ENCODE measurements at places on chromosomes 16 and 17. TPM values are rescaled to one million over a fixed set of nuclear protein-coding genes. Genes with fewer than 3 reads are reported as not detected.

Gene TUBB3
- 199 TPM for total RNA-seq

Gene TENT4B
- 6.3 TPM for total RNA-seq

Gene TBC1D3C
- total RNA-seq: not detected

GRCh38 chr17:20092973-20093626 is 83.9 kb downstream of the SPECC1 start:
- no peak for DNase-seq

GRCh38 chr17:66841328-66841727 is 6.4 kb downstream of the CACNG5 start:
- peak; percentile 42 for DNase-seq

DNA sequence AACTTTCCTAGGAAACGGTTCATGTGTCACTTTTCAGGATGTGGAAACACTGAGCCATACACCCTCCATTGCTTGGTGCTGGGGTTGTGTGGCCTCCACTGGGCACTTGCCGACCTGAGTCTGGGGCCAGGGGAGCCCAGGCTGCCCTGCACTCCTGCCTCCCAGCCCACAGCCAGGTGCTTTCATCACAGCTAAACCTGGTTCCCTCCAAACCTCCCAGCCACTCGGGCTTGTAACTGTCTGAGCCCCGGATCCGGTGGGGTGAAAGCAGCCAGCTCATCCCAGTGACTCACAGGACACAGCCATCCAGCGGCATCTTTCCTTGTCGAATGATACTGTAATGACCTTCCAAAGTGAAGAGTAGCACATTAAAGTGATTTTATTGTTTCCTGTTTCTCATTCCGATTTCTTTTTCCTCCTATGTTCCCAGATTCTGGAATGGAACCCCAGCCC is 19.8 kb downstream of the CARHSP1 start:
- DNase-seq: peak; percentile 63
